ENCODE measurements at places on chromosomes 7 and 10. TPM values are rescaled to one million over a fixed set of nuclear protein-coding genes. Genes with fewer than 3 reads are reported as not detected.
A peak's percentile ranks its signal among the peaks of the same experiment; 100 is the strongest.

DNA sequence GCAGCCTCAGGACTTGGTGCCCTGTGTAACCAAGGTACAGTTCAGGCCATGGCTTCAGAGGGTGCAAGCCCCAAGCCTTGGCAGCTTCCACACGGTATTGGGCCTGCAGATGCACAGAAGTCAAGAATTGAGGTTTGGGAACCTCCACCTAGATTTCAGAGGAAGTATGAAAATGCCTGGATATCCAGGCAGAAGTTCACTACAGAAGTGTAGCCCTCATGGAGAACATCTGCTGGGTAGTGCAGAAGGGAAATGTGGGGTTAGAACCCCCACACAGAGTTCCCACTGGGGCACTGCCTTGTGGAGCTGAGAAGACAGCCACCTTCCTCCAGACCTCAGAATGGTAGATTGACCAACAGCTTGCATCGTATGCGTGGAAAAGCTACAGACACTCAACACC, 3.4 kb upstream of the SEM1 start:
- peaks cover 12% of the 10 kb centered on the region for H3K4me1 ChIP-seq
- no peak overlapping the region for H3K27ac ChIP-seq
- H3K27me3 ChIP-seq, result no peaks in the 10 kb centered on the region
- DNase-seq, result no peak
- no peak overlapping the region for H3K4me3 ChIP-seq
- no peaks in the 10 kb centered on the region for H3K36me3 ChIP-seq

The LLCFC1 gene
- not detected for total RNA-seq

GRCh38 chr7:101998906-101999240, 181.4 kb downstream of the CUX1 start:
- no peaks in the 10 kb centered on the region for H3K36me3 ChIP-seq
- DNase-seq, result no peak
- H3K4me1 ChIP-seq, result peaks cover 21% of the 10 kb centered on the region
- no peaks in the 10 kb centered on the region for H3K27me3 ChIP-seq

- H3K27me3 ChIP-seq, result no peaks in the 10 kb centered on the region
- H3K27ac ChIP-seq, result no peak overlapping the region
- H3K36me3 ChIP-seq, result no peaks in the 10 kb centered on the region
- H3K4me1 ChIP-seq, result peaks cover 15% of the 10 kb centered on the region
- H3K4me3 ChIP-seq, result no peak overlapping the region
Measured at GRCh38 chr7:71560354-71560995, 428.5 kb downstream of the GALNT17 start.

The ZNF804B gene
- 0.07 TPM for total RNA-seq

GRCh38 chr10:60314069-60314940, 75.4 kb downstream of the ANK3 start:
- no peak overlapping the region for H3K4me3 ChIP-seq
- no peak for DNase-seq
- H3K4me1 ChIP-seq, result peaks cover 29% of the 10 kb centered on the region
- no peaks in the 10 kb centered on the region for H3K27me3 ChIP-seq

DNA sequence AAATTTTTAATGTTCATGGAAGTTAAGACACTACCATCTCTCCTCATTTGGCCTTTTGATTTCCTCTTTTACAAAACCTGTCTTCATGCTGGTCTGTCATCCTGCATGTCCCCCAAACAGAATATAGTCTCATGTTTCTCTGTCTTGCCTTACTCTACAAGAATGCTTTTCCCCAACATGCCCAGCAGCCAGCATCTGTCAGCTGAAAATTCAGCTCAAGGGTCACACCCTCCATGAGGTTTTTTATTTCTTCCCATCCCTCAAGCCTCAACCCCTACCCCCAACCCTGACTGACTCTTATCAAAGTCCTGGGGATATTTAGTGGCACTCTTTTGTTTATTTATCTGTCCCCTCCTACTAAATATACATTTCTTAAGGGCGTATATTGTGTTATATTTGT, 202.0 kb downstream of the ANK3 start:
- no peaks in the 10 kb centered on the region for H3K27me3 ChIP-seq
- peaks cover 24% of the 10 kb centered on the region for H3K4me1 ChIP-seq
- H3K4me3 ChIP-seq, result peak overlapping the region; percentile 8
- DNase-seq, result no peak
- peak overlapping the region; percentile 80 for H3K27ac ChIP-seq

DNA sequence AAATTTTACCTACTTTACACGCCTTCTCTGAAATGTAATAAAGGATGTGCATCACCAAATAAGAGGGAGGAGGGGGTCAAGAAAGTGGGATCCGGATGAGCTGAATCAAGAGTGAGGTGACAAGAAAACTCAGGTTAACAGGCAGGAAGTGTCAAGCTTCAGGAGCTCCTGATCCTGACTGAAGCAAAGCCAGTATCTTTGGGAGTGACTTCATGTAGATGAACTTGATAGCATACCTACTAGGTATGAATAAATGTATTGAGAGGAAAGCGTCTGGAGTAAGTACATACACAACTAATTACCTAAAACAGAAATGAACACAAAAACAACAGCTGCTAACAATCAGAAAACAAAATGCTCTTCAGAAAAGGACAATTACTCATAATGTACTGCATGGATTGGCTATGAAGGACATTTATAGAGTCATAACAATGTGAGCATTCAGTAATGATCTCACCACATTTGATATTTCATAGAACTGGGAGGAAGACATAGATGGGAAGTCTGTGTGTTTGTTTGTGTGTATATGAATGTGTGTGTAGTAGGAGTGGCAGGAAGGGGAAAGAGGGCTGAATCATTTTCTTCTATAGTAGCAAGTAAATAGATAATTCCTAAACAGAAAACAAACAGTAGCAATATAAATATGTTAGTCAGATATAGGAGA, 29.4 kb downstream of the PRKG1 start:
- H3K4me3 ChIP-seq, result no peak overlapping the region
- no peak overlapping the region for H3K27ac ChIP-seq
- DNase-seq, result no peak
- no peaks in the 10 kb centered on the region for H3K27me3 ChIP-seq

GRCh38 chr10:97466755-97467154, 20.8 kb downstream of the ZDHHC16 start:
- H3K27me3 ChIP-seq, result no peaks in the 10 kb centered on the region
- no peak overlapping the region for H3K4me3 ChIP-seq
- H3K36me3 ChIP-seq, result peaks cover 21% of the 10 kb centered on the region
- no peak for DNase-seq
- H3K27ac ChIP-seq, result peak overlapping the region; percentile 37
- peaks cover 11% of the 10 kb centered on the region for H3K4me1 ChIP-seq

DNA sequence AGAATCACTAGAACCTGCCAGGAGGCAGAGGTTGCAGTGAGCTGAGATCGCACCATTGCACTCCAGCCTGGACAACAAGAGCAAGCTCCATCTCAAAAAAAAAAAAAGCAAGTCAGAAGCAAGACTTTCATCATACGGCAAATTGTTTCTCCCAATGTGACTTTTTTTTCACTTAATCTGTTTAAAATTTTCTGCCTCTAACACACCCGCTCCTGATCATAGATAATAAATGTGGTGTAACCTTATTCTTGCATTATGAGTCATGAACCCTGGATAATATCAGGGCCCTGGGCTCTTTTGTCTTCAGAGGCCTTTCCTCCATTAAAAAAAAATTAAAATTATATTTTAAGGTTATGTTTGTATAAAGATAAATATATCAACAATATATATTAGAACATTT, 111.4 kb upstream of the JCAD start:
- no peaks in the 10 kb centered on the region for H3K27me3 ChIP-seq
- H3K4me3 ChIP-seq, result no peak overlapping the region
- no peaks in the 10 kb centered on the region for H3K36me3 ChIP-seq
- H3K4me1 ChIP-seq, result peaks cover 14% of the 10 kb centered on the region
- H3K27ac ChIP-seq, result no peak overlapping the region

DNA sequence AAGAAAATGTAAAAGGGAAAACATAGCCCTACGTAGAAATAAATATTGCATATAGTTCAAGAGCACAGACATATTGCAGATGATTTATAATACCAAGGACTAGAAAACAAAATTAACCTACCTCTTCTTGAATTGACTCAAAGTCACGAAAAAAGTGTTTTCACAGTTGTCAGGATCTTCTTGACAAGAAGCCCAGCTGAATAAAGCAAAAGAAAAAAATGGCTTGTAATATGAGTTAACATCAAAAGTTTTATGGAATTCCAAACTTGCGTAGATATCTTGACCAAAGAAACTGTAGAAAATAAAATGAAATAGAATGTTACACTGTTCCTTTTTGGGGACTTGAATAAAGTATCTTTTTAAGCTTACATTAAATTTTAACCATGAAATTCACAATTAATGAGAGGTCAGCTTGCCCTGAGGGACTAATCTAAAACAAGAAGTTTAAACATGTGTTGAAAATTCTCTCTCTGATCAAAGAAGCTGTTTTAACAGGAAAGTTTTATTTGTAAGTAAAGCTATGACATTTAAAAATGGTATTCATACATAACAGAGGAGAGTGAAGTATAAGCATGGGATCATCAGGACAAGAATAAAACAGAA, 133.1 kb upstream of the SEMA3C start:
- H3K27ac ChIP-seq, result no peak overlapping the region
- DNase-seq, result no peak
- no peaks in the 10 kb centered on the region for H3K36me3 ChIP-seq
- H3K4me3 ChIP-seq, result no peak overlapping the region
- no peaks in the 10 kb centered on the region for H3K27me3 ChIP-seq

The OR13A1 gene
- 0.14 TPM for total RNA-seq

GRCh38 chr7:97468493-97468892, 263.4 kb upstream of the TAC1 start:
- H3K4me1 ChIP-seq, result peaks cover 34% of the 10 kb centered on the region
- peaks cover 19% of the 10 kb centered on the region for H3K27me3 ChIP-seq
- no peaks in the 10 kb centered on the region for H3K36me3 ChIP-seq
- no peak overlapping the region for H3K4me3 ChIP-seq
- H3K27ac ChIP-seq, result no peak overlapping the region

GRCh38 chr7:131190146-131190545, 137.5 kb upstream of the MKLN1 start:
- DNase-seq, result no peak
- no peaks in the 10 kb centered on the region for H3K4me1 ChIP-seq
- H3K36me3 ChIP-seq, result no peaks in the 10 kb centered on the region
- H3K27me3 ChIP-seq, result no peaks in the 10 kb centered on the region
- no peak overlapping the region for H3K4me3 ChIP-seq

The ABCA13 gene
- 0.60 TPM for total RNA-seq

- no peaks in the 10 kb centered on the region for H3K36me3 ChIP-seq
- no peak overlapping the region for H3K27ac ChIP-seq
- no peak overlapping the region for H3K4me3 ChIP-seq
- H3K4me1 ChIP-seq, result peaks cover 6% of the 10 kb centered on the region
Measured at GRCh38 chr7:24227603-24228359, 56.2 kb upstream of the NPY start.

DNA sequence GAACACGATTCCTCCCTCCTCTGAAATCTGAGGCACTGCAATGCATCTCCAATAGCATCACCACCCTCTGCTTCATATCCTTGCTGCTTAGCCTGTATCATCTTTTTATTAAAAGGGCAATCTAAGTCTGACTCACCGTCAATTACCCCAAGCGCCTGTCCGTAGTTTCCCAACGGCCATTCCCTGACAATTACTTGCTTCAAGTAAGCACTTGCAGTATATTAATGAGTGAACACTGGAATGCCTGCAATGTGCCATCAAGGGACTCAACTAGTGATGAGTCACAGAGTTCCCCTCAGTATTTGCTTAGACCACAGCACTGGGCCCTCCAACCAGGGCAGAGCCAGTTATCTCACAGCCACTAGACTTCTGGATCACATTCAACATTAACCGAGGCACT, 19.5 kb upstream of the PPP1R3C start:
- DNase-seq, result no peak
- peaks cover 4% of the 10 kb centered on the region for H3K4me1 ChIP-seq
- H3K27me3 ChIP-seq, result no peaks in the 10 kb centered on the region
- H3K4me3 ChIP-seq, result no peak overlapping the region
- no peaks in the 10 kb centered on the region for H3K36me3 ChIP-seq
- H3K27ac ChIP-seq, result peak overlapping the region; percentile 48

The ANK3 gene
- 90.2 TPM for total RNA-seq

- H3K27ac ChIP-seq, result no peak overlapping the region
- DNase-seq, result no peak
- H3K36me3 ChIP-seq, result no peaks in the 10 kb centered on the region
- no peaks in the 10 kb centered on the region for H3K4me1 ChIP-seq
Measured at GRCh38 chr7:11896663-11897062, 64.7 kb upstream of the THSD7A start.

The LIPF gene
- 19.6 TPM for total RNA-seq

The TLX1 gene
- 0.17 TPM for total RNA-seq

The PON1 gene
- 3.0 TPM for total RNA-seq

The ACSL5 gene
- 13.9 TPM for total RNA-seq

The NEBL gene
- 55.3 TPM for total RNA-seq

The SPRN gene
- 0.21 TPM for total RNA-seq

The STEAP1 gene
- total RNA-seq, result 3.4 TPM

DNA sequence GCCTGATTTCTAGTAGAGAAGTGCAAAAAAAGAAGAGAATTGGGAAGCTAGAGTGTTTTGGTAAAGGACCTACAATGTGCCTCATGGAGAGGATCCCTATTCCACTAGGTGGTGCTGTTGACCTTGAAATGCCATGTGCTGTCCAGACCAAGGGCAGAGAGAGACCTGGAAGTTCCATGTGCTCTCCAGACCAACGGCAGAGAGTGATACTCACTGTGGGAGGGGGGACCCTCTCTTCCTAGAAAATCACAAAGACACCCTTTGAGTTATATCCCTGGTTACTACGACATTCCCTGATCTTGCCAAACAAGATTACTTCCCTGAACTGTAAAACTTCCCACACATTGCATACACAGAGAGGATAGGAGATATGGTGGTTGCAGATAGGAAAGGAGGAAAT, 212.7 kb upstream of the ZNF804B start:
- H3K27me3 ChIP-seq, result no peaks in the 10 kb centered on the region
- no peaks in the 10 kb centered on the region for H3K4me1 ChIP-seq
- no peak for DNase-seq
- H3K36me3 ChIP-seq, result no peaks in the 10 kb centered on the region

DNA sequence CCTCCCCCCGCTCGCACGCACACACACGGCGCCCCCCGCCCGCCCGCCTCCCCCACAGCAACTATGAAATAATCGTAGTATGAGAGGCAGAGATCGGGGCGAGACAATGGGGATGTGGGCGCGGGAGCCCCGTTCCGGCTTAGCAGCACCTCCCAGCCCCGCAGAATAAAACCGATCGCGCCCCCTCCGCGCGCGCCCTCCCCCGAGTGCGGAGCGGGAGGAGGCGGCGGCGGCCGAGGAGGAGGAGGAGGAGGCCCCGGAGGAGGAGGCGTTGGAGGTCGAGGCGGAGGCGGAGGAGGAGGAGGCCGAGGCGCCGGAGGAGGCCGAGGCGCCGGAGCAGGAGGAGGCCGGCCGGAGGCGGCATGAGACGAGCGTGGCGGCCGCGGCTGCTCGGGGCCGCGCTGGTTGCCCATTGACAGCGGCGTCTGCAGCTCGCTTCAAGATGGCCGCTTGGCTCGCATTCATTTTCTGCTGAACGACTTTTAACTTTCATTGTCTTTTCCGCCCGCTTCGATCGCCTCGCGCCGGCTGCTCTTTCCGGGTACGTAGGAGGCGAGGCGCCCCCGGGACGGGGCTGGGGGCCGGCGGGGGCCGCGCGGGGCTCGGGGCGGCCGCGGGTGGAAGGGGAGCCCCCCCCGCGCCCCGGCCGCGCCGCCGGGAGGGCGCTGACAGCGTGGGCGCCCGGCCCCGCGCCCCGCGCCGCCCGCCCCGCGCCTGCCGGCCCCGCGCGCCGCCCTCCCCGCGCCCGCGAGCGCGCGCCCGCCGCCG, 441 bp downstream of the BMI1 start:
- DNase-seq, result peak; percentile 83
- no peak overlapping the region for H3K27ac ChIP-seq
- peaks cover 64% of the 10 kb centered on the region for H3K27me3 ChIP-seq
- peaks cover 56% of the 10 kb centered on the region for H3K4me1 ChIP-seq

Measured in type B pancreatic cell (in vitro differentiated cells).